Dorsolateral prefrontal cortex (tissue), 122 donors: ENCODE measurements at places on chromosomes 7 and 10. TPM values are rescaled to one million over a fixed set of nuclear protein-coding genes. Genes with fewer than 3 reads are reported as not detected.

DNA sequence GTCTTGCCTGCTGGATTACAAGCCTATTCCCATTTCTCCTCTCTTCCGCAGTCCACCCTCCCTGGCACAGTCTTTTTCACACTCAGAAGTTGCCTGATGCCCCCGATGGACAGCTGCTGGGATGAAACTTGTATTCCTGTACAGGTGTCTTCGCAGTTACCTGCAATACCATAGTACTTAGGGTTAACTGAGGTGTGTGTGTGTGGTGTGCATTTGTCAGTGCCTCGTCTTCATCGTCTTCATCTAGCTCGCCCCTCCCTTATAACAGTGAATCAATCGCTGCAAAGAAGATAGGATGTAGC is 11.0 kb downstream of the NXPH1 start:
- DNase-seq, result no peak

- no peak for DNase-seq
Observed at GRCh38 chr7:116399819-116400218, 99.7 kb upstream of the CAV2 start.

GRCh38 chr10:3452683-3453361 is 280.2 kb upstream of the PITRM1 start:
- DNase-seq, result no peak

- no peak for DNase-seq
Observed at GRCh38 chr7:48144291-48144768, 26.9 kb upstream of the ABCA13 start.

DNA sequence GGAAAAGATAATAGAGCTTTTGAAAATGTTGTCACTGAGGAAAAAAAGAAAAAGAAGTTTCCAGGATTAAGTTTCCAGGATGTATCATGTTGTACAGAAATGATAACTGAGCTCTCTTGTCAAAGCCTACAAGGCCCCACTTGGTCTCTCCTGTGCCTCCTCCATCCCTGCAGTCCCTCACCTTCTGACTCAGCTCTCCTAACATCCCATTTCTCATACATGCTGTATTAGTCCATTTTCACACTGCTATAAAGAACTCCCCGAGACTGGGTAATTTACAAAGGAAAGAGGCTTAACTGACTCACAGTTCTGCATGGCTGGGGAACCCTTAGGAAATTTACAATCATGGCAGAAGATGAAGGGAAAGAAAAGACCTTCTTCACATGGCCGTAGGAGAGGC is 3.8 kb upstream of the DGKI start:
- DNase-seq, result no peak

DNA sequence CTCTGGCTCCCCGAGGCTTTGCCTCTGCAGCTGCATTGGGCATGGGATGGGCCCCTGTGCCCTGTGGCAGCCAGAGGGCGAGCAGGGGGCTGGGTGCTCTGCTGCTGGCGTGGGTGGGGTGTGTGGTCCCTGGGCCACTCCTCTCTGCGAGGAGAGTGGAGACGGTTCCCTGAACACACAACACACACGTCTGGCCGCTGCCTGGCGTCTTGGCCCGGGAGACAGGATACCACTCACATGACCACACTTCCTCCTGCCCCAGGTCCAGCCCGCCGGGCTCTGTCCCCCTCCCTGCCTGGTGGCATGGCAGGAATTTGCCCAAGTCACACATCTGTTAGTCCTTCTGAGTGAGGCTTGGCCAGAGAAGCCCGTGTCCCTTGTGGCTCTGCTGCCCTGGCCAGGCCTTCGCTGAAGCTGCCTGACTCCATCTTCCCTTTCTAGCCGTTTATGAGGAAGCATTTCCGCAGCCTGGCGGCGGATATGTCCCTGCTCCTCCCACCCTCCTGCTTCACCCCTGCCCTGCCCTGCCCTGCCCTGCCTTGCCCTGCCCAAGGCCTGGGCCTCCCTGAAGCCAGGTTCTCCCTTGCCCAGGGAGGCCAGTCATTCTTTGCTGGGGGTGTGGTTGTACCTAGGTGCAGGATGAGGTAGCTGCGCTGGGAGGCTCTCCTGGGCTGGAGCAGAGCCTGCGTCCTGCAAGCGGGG is 3.0 kb downstream of the BRI3 start:
- DNase-seq, result no peak

- DNase-seq, result no peak
Observed at GRCh38 chr7:14687777-14688176, 214.8 kb downstream of the DGKB start.

GRCh38 chr10:111481261-111481826 is 404.5 kb downstream of the ADRA2A start:
- DNase-seq, result no peak

DNA sequence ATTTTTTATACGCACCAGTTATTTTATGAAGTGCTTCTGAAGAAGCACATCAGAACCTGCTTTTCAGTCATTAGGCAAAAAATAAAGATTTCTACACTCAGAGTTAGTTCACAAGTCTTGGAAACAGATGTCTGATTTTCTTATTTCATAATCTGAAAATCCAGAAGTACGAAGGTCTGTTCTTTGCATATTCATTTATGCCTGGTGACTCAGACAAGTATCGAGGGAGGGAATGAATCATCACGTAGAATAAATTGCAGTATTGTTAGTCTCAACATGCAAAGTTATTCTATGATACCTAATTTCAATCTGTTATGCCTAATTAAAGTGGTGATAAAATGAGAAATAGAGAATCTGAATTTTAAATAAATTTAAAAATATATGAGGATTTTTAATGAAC is 113.6 kb upstream of the SEM1 start:
- DNase-seq, result no peak

Gene AQP1
- 120 TPM for total RNA-seq

Gene TMEM213
- total RNA-seq, result not detected
